B cell (primary cell): ENCODE measurements at places on chromosomes 16 and 17. TPM values are rescaled to one million over a fixed set of nuclear protein-coding genes. Genes with fewer than 3 reads are reported as not detected.
A peak's percentile ranks its signal among the peaks of the same experiment; 100 is the strongest.

Gene TMEM132E
- total RNA-seq: not detected in 2 replicates

DNA sequence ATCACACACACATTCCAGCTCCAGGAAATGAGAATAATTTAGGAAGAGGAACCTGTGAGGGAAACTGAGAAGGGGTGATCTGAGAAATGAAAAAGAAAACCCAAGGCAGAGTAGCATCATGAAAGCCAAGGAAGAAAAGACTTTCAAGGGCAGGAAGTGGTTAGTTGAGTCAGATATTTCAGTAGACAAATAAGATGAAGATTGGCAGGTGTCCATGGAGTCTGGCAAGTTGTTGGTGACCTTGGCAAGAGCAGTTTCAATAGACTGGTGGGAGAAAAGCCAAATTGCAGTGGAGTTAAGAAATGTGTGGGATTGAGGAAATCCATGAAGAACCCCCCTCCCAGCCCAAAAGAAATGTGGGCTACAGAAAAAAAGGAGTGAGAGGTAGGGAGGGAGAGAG lies 10.7 kb downstream of the GNAO1 start:
- H3K4me1 ChIP-seq: peaks cover 48% of the 10 kb centered on the region
- no peaks in the 10 kb centered on the region for H3K27me3 ChIP-seq
- no peak overlapping the region for H3K27ac ChIP-seq
- H3K4me3 ChIP-seq: no peak overlapping the region
- no peak for DNase-seq

DNA sequence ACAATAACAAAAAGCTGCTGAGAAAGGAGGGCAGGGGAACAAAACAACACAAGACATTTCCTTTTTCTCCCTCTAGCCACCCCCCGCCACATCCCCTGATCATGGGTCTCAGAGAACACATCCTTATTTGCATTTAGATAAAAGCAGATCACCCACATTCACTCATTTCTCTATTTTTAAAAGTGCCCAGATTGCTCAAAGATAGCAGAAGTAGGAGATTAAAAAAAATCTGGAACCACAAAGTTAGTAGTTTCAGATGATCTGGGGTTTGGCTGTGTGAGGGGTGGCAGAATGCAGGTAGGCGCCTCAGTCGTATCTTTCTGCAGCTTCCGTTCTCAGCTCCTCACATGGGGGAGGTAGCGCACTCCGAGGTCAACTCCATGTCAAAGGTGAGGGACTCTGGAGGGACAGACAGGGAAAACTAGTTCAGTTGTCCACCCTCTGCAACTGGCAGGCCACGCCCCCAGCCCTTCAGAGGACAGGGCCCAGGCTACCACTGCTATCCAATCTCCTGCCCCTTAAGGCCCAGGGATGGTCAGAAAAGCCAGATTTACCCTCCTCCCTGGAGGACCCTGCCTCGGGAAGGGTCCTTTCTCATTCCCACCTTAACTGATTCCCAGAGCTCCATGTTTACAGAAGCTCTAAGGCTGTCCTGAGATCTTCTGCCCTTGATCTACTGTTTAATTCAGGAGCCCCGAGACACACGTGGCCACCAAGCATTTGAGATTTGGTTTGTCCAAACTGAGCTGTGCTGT lies 27.3 kb downstream of the STAT5A start:
- H3K4me3 ChIP-seq: no peak overlapping the region
- peak overlapping the region; percentile 77 for H3K27ac ChIP-seq
- H3K36me3 ChIP-seq: peaks cover 31% of the 10 kb centered on the region

DNA sequence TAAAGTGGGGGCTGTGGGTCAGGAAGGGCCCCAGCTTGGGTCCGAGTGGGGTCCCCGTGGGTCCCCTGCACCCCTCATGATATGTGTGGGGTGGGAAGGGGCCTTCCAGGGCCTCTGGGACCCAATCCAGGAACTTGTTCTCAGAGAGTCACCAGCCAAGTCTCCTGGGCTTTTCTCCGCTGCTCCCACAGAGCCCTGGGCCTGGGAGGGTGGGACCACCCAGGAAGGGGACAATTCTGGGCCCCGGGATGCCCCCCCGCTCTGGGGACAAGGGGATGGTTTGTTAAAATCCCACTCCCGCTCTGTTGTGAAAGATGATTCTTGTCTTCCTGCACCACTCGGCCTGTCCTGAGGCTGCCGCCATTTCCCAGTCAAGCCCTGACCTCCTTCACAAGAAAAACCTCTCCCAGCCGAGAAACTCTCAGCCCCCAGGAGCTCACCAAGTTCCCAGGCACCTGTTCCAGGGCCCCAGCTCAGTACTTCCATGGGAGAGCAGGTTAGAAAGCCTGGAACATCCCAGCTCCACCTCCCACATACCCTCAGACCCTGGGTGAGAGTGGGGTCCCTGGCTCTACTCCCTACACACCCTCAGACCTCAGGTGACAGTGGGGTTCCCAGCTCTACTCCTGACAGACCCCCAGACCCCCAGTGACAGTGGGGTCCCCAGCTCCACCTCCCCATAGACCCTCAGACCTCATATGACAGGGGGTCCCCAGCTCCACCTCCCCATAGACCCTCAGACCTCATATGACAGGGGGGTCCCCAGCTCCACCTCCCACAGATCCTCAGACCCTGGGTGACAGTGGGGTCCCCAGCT lies 75.1 kb downstream of the METRNL start:
- H3K36me3 ChIP-seq: no peaks in the 10 kb centered on the region
- H3K27ac ChIP-seq: no peak overlapping the region
- no peaks in the 10 kb centered on the region for H3K27me3 ChIP-seq

GRCh38 chr16:55640701-55641327 lies 15.0 kb upstream of the SLC6A2 start:
- H3K27me3 ChIP-seq: no peaks in the 10 kb centered on the region
- no peaks in the 10 kb centered on the region for H3K4me1 ChIP-seq
- no peak overlapping the region for H3K4me3 ChIP-seq

GRCh38 chr17:9080296-9080914 lies 59.1 kb downstream of the NTN1 start:
- H3K4me1 ChIP-seq: no peaks in the 10 kb centered on the region
- DNase-seq: no peak
- no peak overlapping the region for H3K27ac ChIP-seq
- H3K27me3 ChIP-seq: no peaks in the 10 kb centered on the region
- no peaks in the 10 kb centered on the region for H3K36me3 ChIP-seq
- H3K4me3 ChIP-seq: no peak overlapping the region
